Mesangial cell (primary cell): ENCODE measurements at places on chromosomes 5 and 9. TPM values are rescaled to one million over a fixed set of nuclear protein-coding genes. Genes with fewer than 3 reads are reported as not detected.

Gene TTC1
- 22.1 and 29.3 TPM in 2 replicates for total RNA-seq

Gene CTXN3
- total RNA-seq = not detected in 2 replicates

Gene CDX1
- total RNA-seq = 0.33 and 0.63 TPM in 2 replicates

Gene PCDHAC2
- 0.25 and 0.65 TPM in 2 replicates for total RNA-seq

Gene GEMIN5
- total RNA-seq = 11.7 and 18.9 TPM in 2 replicates

Gene SHISAL2B
- total RNA-seq = not detected in 2 replicates

Gene SLC23A1
- total RNA-seq = 0.38 TPM in 1 of 2 replicates, not detected in the other

Gene ANKRA2
- 9.0 and 13.8 TPM in 2 replicates for total RNA-seq

Gene P4HA2
- total RNA-seq = 53.4 and 68.9 TPM in 2 replicates

Gene SPINK1
- total RNA-seq = not detected in 2 replicates

Gene RNF183
- total RNA-seq = 0.38 TPM in 1 of 2 replicates, not detected in the other

Gene OR2Y1
- total RNA-seq = not detected in 2 replicates

Gene PCDHGB4
- 4.2 and 7.1 TPM in 2 replicates for total RNA-seq

Gene CORO2A
- 2.7 and 3.1 TPM in 2 replicates for total RNA-seq

Gene TNFSF8
- not detected in 2 replicates for total RNA-seq

Gene ADAMTS16
- total RNA-seq = 8.6 and 11.7 TPM in 2 replicates

Gene KLF9
- total RNA-seq = 11.2 and 25.0 TPM in 2 replicates

Gene FCN2
- total RNA-seq = not detected in 2 replicates

Gene TMEM215
- total RNA-seq = not detected in 2 replicates

Gene GRIA1
- not detected in 2 replicates for total RNA-seq
